ENCODE measurements at places on chromosomes 5 and 9. TPM values are rescaled to one million over a fixed set of nuclear protein-coding genes. Genes with fewer than 3 reads are reported as not detected.

The GPR151 gene
- not detected for total RNA-seq

The KCNMB1 gene
- not detected for total RNA-seq

The LPAR1 gene
- 0.26 TPM for total RNA-seq

- no peaks in the 10 kb centered on the region for H3K4me1 ChIP-seq
- no peak overlapping the region for H3K4me3 ChIP-seq
- H3K27ac ChIP-seq: no peak overlapping the region
- no peak for DNase-seq
- no peaks in the 10 kb centered on the region for H3K36me3 ChIP-seq
- no peaks in the 10 kb centered on the region for H3K27me3 ChIP-seq
Observed at GRCh38 chr5:129691220-129691619, 56.7 kb upstream of the MINAR2 start.

DNA sequence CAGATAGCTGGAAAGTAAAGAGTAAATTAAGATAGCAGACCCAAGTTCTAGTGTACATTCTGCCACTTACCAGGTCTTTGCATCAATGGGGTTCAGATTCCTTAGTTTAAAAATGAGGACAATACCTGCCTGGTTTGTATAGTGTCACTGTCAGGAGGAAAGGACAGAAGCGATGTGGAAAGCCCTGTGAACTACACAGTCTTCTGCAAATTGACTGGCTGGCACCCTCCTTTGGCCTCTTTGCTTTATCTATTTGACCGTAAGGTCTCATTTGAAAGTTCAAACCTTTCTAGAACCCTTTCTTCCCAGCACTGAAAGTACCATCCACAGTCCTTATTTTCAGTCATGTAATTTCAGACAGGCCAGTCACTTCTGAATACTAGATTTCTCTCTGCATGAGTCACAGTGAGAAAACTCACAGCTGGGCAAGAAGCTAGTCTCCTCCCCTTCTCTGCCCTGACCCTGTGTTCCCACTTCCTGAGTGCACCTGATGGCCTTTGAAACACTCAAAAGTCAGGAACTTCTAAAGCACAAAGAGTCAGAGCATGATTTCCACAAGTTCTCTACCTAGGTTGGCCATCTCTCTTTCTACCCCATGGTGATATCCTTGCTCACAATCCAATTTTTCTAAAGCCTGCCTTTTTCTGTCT lies 91.3 kb upstream of the RASEF start:
- DNase-seq: no peak
- no peak overlapping the region for H3K4me3 ChIP-seq
- H3K27ac ChIP-seq: no peak overlapping the region
- no peaks in the 10 kb centered on the region for H3K4me1 ChIP-seq
- no peaks in the 10 kb centered on the region for H3K27me3 ChIP-seq
- H3K36me3 ChIP-seq: no peaks in the 10 kb centered on the region

- H3K27me3 ChIP-seq: peaks cover 28% of the 10 kb centered on the region
- peaks cover 6% of the 10 kb centered on the region for H3K4me1 ChIP-seq
- no peak overlapping the region for H3K4me3 ChIP-seq
Observed at GRCh38 chr5:178193251-178193809, 6.2 kb upstream of the GMCL2 start.

DNA sequence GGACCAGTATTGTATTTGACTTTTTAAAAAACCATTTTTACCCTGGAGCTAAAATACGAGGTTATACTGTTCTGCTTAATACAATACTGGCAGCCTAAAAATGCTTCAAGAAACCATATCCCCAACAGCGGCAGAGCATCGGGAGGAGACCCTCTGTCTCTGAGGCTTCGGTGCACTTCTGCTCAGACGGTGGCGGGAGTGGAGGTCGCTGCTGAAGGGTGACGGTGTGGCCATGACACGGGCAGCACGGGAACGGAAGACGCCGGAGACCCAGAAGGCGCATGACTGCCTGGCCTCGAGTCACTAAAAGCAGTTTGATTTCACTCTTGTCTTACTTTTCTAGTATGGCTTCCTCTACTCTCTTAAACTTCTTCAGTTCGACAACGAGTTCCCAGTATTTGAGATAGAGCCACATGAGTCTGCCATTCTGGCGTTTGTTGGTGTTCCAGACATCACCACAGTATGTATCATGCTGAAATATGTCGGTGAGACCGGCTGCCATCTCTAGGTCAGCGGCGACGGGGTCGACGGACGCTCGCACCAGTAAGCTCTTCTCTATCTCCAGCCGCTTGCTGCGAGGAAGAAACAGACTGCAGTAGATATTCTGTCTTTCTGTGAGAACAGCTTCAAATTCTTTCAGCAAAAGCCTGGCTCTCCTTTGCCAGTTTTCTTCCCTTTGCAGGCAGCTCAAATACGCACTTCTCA lies 12.8 kb downstream of the CCDC127 start:
- peaks cover 33% of the 10 kb centered on the region for H3K36me3 ChIP-seq
- H3K27me3 ChIP-seq: no peaks in the 10 kb centered on the region
- H3K4me1 ChIP-seq: no peaks in the 10 kb centered on the region
- no peak overlapping the region for H3K4me3 ChIP-seq
- no peak overlapping the region for H3K27ac ChIP-seq

GRCh38 chr9:34343605-34344004 lies 14.2 kb downstream of the NUDT2 start:
- H3K4me1 ChIP-seq: no peaks in the 10 kb centered on the region
- peaks cover 4% of the 10 kb centered on the region for H3K36me3 ChIP-seq
- H3K27me3 ChIP-seq: no peaks in the 10 kb centered on the region
- no peak overlapping the region for H3K27ac ChIP-seq
- no peak for DNase-seq
- H3K4me3 ChIP-seq: no peak overlapping the region

DNA sequence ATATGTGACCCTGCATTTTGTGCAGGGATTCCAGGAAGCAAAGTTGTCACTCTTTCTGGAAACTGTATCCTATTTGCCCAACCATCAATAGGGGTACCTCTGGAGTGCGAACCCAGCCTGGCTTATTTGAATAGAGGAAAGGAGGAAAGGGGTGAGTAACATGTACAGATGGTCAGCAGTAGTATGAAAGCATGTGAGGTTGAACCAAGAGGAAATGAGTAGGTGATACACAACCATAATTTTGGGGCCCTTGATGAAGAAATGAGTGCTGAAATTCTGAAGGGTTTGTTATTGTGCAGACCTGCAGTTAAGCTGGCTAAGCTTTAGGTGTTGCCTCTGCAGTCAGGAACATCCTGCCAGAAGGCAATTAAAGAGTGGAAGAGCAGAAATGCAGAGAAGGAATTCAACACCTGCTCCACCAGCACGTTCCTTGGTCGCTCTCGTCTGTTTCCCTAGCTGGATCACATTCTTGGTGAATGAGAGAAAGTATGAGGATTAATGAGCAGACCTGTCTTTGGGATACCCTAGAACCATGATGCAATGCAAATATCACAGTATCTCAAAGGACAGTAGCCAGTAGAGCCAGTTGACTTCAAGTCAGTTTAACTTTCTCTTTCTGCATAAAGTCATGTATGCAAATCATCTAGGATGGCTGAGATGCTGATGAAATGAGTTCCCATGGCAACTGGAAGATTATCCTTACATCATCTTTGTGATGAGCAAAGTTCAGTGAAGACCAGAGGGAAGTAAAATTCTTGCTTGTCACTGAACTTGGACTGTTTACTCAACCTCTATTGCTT lies 13.2 kb upstream of the IL12B start:
- no peak overlapping the region for H3K27ac ChIP-seq
- H3K36me3 ChIP-seq: no peaks in the 10 kb centered on the region
- DNase-seq: no peak
- H3K27me3 ChIP-seq: peaks cover 2% of the 10 kb centered on the region

Data from T-cell (primary cell).